CD4-positive, alpha-beta T cell treated with Interferon gamma for 1 hour (primary cell): ENCODE measurements at places on chromosomes 12 and 14.

- DNase-seq: no peak
Measured at GRCh38 chr12:62247281-62248045, 12.7 kb upstream of the USP15 start.

DNA sequence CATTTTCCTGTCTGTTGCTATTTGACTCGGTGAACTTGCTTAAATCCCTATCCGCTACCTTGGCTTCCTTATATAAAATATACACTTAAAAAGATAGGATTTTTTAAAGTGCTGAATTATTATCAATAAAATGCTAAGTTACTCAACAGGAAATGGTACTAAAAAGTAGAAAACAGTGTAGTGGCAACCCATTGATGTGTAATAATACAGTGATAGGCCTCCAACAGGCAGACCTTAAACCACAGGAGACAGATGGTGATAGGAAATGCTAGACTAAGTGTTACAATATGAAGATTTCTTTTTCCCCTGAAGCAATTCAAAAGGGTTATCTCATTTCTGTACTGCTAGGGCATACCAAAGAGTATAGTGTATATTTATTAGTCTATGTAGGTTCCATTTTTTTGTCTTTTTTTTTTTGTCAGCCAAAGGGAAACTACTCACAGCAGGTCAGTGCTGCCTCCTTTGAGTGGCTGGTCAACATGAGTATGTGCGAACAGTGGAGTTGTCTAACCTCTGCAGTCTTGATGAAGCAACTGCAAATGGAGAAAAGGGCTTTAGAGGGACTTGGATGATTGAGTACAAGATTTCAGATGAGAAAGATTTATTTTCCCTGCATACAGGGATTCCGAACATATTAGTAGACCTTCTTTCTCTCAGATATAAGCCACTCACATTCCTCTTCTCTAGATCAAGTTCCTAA, 183.8 kb downstream of the ACSS3 start:
- DNase-seq: no peak

DNA sequence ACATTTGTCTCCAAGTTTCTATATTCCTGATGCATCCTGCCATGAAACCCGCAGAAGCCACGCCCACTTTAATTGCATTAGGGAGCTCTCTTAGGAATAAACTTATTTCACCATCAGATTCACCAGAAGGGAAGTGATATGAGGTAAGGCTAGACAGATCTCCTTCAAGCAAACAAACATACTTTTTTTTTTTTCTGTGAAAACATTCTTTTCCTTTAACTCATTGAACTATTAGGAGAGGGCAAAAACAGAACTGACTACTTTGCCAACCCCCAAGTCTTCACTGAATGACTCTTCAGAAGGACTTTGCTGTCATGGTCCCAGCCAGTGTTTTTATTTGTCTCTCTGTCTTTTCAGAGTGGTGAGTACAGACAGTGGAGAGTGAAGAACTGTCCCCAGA, 48.4 kb downstream of the GTF2A1 start:
- DNase-seq: no peak

DNA sequence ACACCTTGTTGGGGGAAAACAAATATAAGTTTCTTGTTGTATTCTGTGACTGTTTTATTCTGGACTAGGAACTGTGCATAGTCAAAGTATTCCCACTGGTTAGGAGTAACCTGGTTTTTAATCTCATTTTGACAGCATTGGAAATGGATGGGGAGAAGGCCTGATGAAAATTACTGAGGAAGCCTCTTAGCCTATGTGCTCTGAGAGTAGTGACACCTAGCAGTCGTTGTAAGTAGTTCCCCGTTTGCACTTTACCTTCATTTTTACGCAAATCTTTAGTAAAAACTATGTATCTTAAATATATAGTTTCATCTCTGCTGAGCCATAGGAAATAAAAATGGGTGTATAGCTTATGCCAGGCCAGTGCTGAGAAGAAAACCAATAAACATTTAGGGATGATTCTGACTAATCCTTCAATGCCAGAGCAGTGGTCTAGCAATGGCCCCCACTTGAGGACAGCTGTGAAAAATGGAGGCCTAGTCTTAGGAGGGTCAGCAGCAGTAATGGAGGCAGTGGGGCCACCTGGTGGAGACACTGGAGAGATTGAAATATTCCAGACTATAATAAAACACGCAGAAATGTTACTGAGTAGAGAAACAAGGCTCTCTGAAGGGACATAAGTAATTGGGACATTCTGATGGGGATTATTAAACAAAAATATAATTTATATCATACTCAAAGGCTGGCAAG, 133.2 kb upstream of the NOVA1 start:
- DNase-seq: no peak

DNA sequence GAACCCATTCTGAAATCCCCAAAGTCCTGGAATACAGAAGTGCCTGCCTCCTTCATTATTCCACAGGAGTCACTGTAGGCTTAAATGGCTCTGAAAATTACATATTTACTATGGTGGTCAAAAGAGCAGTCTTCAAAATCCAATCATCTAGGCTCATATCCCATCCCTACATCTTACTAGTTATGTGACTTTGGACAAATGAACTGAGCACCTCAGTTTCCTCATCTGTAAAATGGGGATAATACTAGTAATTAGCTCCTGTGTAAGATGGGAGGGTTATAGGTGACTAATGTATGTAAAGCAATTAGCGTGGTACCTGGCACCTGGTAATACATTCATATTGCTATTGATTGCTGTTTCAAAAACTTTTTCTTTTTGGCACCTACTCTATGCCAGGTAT, 243.6 kb downstream of the CHST11 start:
- DNase-seq: no peak

- DNase-seq: peak; percentile 39
Measured at GRCh38 chr14:20690848-20691640, 2.5 kb downstream of the ANG start.

DNA sequence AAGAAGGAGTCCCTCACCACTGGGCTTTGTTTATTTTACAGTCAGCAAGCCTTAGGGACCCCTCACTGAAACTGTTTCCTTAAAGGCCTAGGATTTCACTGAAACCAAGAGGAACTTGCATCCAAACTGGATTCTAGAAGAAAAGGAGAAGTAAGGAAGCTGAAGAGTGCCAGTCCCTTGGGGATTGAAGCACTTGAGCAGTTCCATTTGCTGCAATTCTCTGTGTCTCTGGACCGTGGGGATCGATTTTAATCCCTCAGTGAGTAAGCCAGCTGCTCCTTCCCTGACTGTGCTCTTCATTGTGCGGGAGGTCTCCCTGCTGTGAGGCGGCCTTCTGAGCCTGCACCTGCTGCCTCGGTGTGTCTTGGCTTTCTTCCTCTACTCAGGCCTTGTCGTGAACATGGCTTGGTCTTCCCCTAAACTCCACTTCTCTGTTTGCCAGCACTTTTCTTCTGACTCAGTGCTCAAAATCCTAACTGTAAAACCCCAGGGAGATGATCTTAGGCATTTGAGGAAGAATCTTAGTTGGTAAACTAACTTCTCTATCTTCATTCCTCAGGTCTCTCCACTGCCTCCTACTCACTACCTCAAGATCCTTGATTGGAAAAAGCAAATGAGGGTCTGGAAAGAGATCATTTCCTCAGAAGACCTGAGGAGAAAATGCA, 132.6 kb downstream of the SLC38A6 start:
- DNase-seq: no peak

DNA sequence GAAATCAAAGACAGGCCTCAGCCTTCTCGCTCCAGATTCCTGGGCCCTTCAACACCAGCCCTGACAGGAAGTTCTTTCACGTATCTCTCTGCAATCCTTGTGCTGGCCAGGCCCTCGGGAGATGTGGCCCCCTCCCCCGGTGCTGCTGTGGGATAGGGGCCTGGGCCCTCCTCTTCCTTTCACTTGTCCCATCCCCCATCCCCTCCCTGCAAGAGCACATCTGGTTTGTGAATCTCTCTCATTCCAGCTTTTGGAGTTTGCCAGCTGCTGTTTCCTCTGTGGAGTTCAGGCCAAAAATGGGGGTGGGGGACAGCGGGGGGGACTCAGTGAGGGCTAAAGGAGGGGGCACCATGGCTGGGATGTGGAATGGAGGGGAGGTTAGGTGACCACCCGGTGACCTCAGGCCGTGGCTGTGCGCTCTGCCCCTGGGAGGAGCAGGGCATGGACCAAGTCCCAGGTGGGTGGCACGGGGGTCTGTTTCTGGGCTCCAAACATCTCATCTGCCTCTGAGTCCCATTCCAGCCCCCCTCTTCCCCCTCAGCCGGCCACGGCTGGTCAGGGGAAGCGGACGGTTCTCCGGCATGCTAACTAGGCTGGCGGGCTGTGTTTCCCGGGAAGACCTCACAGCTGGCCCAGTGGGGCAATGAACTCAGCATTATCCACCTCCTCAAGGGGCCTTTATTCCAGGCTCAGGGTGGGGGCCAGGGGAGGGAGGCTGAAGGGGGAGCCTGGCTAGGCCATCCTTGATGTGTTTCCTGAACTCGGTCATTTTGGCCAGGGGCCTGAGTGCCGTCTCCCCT, 7.4 kb downstream of the LRP1 start:
- DNase-seq: no peak

DNA sequence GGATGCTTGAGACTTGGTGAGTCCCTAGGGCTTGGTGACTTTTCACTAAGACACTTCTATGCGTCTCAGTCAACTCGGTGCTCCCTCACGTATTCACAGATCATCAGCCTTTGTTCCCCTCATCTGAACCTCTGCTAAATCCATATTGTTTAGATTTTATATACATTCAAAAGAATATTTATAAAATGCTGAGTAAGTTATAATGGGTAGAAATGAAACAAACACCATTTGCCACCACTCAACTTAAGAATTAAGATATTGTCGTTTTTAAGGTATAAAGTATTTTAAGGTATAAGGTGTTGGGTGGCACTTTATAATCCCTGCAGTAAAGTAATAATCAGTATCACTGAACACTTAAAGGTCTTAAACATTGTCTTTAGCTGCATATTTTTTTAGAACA, 103.0 kb downstream of the TTLL5 start:
- DNase-seq: no peak

DNA sequence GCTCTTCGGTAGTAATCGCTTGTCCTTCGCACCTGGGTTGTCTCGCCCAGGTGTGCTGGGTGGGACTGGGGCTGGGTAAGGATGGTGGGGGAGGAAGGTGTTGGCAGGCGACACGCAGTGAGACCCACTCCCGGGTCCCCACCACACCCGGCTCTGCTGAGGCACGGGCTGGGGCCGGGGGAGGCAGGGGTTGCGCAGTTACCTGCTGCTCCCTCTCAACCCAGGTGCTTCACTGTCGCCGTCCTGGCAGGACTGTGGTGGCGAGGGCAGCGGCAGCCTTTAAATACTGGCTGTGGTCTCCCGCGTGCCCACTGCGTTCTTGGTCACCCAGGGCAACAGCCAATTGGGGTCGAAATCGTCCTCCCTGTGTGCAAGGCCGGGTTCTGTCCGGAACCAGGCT, at the start of gene CCER1:
Gene CCER1 (minus strand): TSS at position 256 of the 400 bp plus-strand sequence. CDS start 434 bp downstream, outside the sequence.
- no peak for DNase-seq

- DNase-seq: no peak
Measured at GRCh38 chr12:2177751-2178150, 125.0 kb downstream of the CACNA1C start.

DNA sequence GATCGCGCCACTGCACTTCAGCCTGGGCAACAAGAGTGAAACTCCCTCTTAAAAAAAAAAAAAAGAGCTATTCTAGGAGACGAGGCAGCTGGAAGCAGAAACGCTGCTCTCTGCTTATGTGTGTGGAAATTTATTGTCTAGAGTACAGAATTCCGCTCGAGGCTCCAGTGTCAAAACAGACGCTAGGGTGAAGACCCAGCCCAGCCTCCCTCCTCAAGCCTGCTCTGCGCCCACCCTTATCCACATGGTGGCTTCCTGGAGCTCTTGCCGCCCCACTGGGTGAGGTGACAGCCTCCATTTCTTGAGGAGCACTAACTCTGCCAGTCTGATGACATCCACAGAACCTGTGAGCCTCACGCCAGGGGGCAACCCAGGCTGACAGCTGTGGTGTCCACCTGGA, 49.5 kb upstream of the DLK1 start:
- no peak for DNase-seq

DNA sequence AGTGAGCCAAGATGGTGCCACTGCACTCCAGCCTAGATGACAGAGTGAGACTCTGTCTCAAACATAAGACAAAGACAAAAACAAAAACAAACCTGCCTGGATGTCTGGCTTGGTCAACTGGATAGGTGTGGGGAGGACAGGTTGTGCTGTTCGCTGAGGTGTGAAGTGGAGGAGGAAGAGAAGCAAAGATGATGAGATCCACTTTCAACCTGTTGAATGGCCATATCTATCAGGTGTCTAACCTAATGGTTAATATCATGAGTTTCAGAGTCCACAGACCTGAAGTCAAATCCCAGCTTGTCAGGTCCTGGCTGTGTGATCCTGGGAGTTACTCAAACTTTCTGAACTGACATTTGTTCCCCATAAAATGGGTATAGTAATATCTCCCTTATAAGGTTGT, 9.7 kb upstream of the CCDC177 start:
- DNase-seq: no peak

DNA sequence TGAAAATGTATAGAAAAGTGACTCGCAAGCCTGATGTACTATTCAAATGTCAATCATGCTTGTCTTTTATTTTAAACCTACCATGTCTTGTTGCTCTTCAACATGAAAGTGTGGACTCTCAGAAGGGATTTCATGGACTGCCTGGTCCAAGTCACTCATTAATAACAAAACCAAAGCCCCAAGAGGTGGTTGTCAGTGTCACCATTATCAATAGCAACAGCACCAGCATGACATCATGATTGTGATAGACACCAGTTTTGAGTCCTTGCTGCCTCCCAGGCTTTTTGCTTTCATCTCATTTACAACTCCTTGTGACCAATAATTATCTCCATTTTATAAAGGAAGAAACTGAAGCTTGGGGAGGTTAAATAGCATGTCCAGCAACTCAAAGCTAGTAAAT, 112.0 kb upstream of the TMPO start:
- DNase-seq: no peak

DNA sequence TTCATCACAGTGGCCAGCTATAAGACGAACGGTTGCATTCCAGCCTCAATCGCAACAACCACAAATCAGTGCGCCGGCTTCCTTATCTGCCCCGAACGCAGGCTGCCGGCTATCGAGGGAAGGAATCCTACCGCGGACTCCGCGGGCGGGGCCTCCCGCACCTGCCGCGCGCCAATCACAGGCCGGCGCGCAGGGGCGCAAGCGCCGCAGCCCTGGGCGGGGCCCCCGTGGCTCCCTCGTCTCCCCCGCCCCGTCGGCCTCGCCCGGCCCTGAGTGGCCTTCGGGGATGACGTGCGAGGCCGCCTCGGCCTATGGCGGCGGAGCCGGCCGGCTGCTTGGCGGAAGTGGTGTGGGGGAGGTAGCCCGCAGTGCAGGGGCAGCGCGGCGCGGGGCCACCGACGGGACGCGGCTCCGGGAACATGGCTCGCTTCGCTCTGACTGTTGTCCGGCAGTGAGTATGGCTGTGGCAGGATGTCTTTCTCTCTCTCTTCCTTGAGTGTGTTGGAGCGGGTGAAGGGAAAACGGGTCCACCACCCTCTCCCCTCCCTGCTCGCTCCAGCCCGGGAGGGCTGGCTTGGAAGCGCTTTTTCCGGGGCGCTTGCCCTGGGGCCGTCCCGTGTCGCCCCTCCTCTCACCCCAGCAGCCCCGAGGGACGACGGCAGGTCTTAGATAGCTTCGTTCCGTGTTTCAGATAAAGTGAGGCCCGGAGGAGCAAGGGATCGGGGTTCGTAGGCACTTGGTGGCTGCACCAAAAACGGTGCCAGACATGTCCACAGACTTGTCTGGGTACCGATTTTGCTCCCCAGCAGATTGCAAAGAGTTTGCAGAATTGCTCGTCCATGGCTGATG, at the start of gene TIGAR:
Gene TIGAR (plus strand): TSS at position 361 of the 849 bp plus-strand sequence. CDS start 59 bp downstream, at position 420.
- peak; percentile 91 for DNase-seq

GRCh38 chr14:34872822-34873588, 2.2 kb downstream of the BAZ1A start:
- peak; percentile 5 for DNase-seq

GRCh38 chr14:100633406-100633805, 46.2 kb upstream of the BEGAIN start:
- no peak for DNase-seq

GRCh38 chr12:104656921-104657320, 200.2 kb downstream of the CHST11 start:
- no peak for DNase-seq
